Foreskin keratinocyte (primary cell): ENCODE measurements at places on chromosomes 6 and 20. TPM values are rescaled to one million over a fixed set of nuclear protein-coding genes. Genes with fewer than 3 reads are reported as not detected.

MTHFD1L gene
- 44.5 and 45.7 TPM in 2 replicates for total RNA-seq

RNF182 gene
- total RNA-seq: 0.67 and 0.85 TPM in 2 replicates

RAET1L gene
- total RNA-seq: 1.1 and 2.4 TPM in 2 replicates

CCM2L gene
- total RNA-seq: not detected in 2 replicates

TTK gene
- total RNA-seq: 31.7 and 38.8 TPM in 2 replicates

COMMD7 gene
- total RNA-seq: 34.7 and 39.9 TPM in 2 replicates

AVP gene
- total RNA-seq: not detected in 2 replicates

MDFI gene
- 150 and 170 TPM in 2 replicates for total RNA-seq

HLA-C gene
- total RNA-seq: 104 and 141 TPM in 2 replicates

KIF16B gene
- total RNA-seq: 13.2 and 14.4 TPM in 2 replicates

CYB5R4 gene
- 20.1 and 25.7 TPM in 2 replicates for total RNA-seq

SLC17A2 gene
- not detected in 2 replicates for total RNA-seq

BPIFB4 gene
- not detected in 2 replicates for total RNA-seq

OR2H1 gene
- not detected in 2 replicates for total RNA-seq

NR2E1 gene
- not detected in 2 replicates for total RNA-seq

OLIG3 gene
- total RNA-seq: not detected in 2 replicates

IL17F gene
- not detected in 2 replicates for total RNA-seq

DDAH2 gene
- 10.1 and 10.7 TPM in 2 replicates for total RNA-seq

SLC22A3 gene
- total RNA-seq: 2.1 and 2.2 TPM in 2 replicates

ATP6V1G2 gene
- 0.56 and 0.75 TPM in 2 replicates for total RNA-seq

VWA7 gene
- 0.34 and 0.46 TPM in 2 replicates for total RNA-seq

TGM2 gene
- 17.4 and 41.2 TPM in 2 replicates for total RNA-seq

PDE7B gene
- total RNA-seq: not detected in 2 replicates

SCRT2 gene
- total RNA-seq: not detected in 2 replicates

F13A1 gene
- not detected in 2 replicates for total RNA-seq
